ENCODE measurements at places on chromosomes 1 and 21.

DNA sequence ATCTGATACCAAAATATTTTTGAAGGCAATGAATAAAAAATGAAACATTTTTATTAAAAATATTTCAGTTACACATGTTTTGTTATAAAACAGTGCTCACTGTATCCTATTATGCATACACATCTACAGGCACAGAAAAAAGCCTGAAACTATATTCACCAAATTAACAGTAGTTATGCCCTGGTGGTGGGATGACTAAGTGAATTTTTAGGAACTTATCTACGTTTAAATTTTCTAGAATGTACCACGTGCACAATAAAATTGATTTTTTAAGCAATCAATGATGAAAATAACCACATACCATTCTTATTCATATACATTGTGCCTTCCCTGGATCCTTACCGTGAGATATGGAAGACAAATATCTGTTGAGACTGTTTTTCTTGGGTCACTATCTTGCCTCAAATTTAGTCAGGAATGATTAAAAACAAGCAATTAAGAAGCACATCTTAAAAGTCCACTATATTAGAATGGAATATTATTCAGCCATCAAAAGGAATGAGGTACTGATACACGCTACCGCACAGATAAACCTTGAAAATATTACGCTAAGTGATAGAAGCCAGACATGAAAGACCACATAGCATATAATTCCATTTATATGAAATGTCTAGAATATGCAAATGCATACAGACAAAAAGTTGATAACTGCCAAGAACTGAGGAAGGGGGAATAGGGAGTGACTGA lies 17.4 kb downstream of the TP53BP2 start:
- DNase-seq: no peak

GRCh38 chr1:152580433-152580832 lies at the start of gene LCE3D:
Gene LCE3D, minus strand, starts transcription at chr1:152580516. Its CDS starts 580 bp downstream, at chr1:152579936.
- no peak for DNase-seq

DNA sequence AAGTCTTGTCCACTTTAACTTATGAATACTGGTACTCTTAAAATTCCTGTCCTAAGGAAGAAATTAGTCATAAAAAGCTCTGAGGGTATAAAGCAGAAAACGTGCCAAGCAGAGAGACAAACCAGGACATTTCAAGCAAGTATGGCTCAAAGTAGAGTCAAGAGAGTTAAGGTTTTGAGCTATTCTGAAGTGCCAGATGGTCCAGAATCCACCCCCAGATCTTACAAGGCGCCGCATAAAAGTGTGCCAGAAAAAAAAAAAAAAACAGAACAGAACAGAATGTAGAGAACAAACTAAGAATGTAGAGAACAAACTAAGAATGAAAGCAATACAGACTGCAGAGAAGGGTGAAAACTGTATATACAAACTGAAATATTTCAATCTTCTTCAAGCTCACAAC lies 12.5 kb downstream of the EPS15 start:
- DNase-seq: peak; percentile 83

GRCh38 chr1:20141001-20141400 lies 1.9 kb downstream of the PLA2G2F start:
- no peak for DNase-seq

- DNase-seq: no peak
Measured at GRCh38 chr1:185069202-185069772, 23.9 kb downstream of the RNF2 start.

DNA sequence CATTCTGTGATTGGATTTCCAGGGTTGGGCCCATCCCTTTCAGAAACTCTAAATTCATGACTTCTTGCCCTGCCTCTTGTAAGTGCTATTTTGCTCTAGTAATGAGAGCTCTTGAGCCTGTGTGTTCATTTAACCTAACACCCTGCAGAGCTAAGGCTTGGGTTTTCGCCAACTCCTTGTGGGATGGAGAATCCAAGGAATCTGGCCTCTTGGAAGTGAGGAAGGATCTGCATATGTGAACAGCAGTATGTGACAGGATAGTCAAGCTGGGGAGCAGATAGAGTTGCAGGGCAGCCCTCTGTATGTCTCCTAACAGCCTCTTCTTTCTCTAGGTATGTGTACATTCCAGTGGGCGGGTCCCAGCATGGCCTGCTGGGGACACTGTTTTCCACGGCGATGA lies 258.9 kb downstream of the HHAT start:
- peak; percentile 93 for DNase-seq

- DNase-seq: no peak
Measured at GRCh38 chr1:154864189-154864975, 5.7 kb downstream of the KCNN3 start.

Measured in fibroblast of upper back skin (primary cell).